RCC 7860 (cell line): ENCODE measurements at places on chromosomes 6 and 20.

- no peak for DNase-seq
These were observed 25.0 kb downstream of the EYA4 start for GRCh38 chr6:133266186-133266585.

DNA sequence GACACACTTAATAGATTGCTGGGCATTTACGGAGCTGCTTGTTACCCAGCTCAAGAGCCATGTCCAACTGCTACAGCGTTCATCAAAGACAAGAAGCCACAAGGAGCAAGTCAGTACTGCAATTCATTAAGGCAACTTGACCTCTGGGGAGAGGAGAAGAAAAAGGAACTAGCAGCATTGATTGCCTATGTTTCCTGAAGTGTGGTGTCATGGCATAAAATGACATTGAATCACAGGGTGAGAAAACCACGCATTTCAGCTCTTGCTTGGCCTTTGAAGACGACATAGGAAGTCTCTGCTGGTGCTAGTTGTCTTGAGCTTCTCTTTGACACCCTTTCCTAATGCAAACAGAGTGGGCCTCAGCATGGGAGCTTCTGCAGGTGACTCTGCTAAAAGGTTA, 139.1 kb downstream of the CDH26 start:
- no peak for DNase-seq

- DNase-seq: peak; percentile 37
These were observed 54.8 kb upstream of the MAP7 start for GRCh38 chr6:136604928-136605510.

- DNase-seq: no peak
These were observed 342.0 kb upstream of the CHD6 start for GRCh38 chr20:41960166-41960565.

- no peak for DNase-seq
These were observed 62.2 kb upstream of the FABP7 start for GRCh38 chr6:122717350-122717749.

GRCh38 chr20:40637176-40637575, 51.9 kb downstream of the MAFB start:
- DNase-seq: no peak

GRCh38 chr20:23119456-23120216, 33.5 kb upstream of the CD93 start:
- DNase-seq: no peak

DNA sequence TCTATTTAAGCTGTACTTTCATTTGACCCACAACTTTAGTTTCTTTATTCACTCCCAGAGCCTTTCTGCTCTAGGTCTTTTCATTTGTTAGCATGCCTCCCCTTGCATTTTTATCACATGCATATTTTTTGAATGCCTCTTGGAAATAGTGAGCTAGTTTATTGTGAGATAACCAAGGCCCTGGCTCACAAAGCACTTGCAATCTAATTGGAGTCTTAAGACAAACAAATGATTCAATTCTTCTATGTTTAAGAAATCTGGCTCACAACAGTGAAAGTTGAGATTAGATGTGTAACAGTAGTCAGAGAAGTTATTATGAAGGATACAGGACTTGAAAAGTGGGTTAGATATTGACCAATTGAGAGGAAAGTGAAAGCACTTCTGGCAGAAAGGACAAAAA, 173.4 kb downstream of the MOXD1 start:
- DNase-seq: no peak

GRCh38 chr6:108714101-108714765, 134.0 kb upstream of the ARMC2 start:
- DNase-seq: no peak

GRCh38 chr20:17645546-17646208, 36.4 kb downstream of the RRBP1 start:
- DNase-seq: no peak

GRCh38 chr6:158150701-158151100, 17.4 kb downstream of the SERAC1 start:
- peak; percentile 59 for DNase-seq

DNA sequence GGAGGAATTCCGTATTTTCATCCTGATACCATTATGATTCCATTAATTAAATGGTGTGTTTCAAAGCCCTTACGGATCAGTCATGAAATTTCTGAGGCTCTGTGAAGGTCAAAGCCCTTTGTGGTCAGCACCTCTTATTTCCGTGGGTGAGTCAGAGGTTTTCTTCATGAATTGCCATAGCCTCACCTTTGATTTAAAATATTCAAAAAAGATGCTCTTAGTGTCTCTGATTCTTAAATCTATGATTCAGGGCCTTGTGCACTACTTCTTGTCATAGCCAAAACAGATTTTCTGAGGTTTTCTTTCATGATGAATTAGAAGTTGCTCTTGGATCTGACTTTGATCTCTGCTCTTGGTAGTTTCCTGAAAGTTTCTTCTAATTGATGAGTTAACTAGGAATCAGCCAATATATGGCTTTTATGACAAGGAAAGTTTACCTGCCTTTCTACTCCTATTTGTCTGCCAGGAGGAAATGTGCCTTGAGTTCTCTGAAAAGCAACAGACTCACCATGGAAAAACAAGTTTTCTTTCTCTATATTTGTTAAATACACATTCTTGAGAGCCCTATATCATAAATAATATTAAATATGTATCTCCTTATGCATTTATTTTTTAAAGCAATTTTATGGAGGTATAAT, 613.0 kb downstream of the UTRN start:
- peak; percentile 65 for DNase-seq

DNA sequence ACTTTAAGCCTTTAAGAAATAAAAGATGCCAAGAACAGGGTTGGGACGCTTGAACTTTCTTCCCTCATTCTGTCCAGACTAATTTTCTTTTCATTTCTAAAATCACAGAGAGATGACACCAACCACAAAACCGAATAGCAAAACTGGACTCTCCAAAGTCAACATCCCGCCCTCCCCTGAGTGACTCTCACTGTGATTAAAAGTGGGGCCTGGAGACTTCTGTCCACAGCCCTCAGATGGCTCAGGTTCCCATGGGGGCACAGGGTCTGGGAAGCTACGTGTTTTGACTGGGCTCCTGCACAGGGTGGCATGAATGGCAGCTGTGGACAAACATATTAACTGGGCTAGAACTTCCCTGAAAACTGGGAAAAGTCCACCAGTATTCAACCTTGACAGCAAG, 6.3 kb downstream of the FRMD1 start:
- no peak for DNase-seq

- DNase-seq: peak; percentile 92
These were observed 85.0 kb upstream of the PMEPA1 start for GRCh38 chr20:57794600-57795341.

GRCh38 chr6:88705601-88706000, 257.8 kb downstream of the RNGTT start:
- no peak for DNase-seq

GRCh38 chr6:99736302-99736701, 129.7 kb downstream of the PRDM13 start:
- DNase-seq: no peak

- DNase-seq: no peak
These were observed 14.8 kb upstream of the TMEM244 start for GRCh38 chr6:129875610-129876520.

GRCh38 chr6:85404564-85405174, 45.2 kb upstream of the NT5E start:
- peak; percentile 88 for DNase-seq

DNA sequence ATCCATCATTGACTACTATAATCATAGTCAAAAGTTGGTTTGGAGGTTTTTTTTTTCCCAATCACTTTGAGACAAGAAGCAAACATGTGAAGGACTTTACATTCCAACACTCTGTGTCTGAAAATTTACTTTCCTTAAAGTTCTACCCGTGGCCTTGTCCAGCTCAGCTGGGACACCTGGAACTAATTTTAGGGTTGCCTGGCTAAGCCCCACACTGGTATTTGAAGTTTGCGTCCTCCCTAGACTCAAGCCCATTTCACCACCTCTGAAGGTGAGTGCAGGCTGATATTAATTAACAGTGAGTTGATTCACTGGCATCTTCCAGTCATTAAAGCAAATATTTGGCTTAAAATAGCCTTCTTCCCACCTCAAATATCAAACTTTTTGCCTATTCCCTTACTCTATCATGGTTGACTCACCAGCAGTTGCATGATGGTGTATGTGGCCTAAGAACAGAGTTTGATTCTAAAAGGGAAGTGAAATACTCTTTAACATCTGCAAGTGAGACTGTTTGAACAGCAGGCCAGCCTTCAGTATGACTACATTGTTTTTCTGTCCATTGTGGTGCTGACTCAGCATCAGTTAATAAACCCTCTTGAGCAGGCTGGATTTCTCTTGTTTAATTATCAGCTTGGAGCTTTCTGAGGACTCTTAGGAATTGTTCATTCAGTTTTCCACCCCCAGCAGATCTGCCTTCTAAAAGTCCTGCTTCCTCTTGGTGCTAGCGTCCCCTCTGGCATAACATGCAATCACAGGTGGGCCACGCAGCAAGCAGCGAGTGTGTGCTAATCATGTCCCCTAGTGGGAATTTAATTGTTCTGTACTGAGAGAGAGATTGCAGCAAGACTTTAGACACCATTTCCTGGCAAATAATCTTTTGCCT, 1.8 kb upstream of the PRDM1 start:
- peak; percentile 93 for DNase-seq

- no peak for DNase-seq
These were observed 31.2 kb upstream of the HMGA1 start for GRCh38 chr6:34205466-34205865.

DNA sequence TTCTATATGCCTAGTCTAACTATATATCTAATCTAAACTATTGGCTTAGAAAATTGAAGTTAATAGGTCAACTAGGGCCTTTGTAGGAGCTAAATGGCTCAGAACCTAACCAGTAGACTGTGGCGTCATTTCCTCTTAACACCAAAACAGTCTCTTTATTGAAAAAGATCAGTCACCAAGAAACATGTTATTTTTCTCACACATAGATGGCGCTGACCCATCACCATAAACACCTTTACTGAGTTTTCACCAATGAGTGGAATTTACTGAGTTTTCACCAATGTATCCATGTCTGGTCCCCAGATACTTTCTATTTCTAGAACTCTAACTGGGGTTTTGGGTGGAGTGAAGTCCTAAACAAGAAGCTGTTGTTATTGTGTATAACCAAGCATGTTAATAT, 636.0 kb downstream of the BCKDHB start:
- peak; percentile 16 for DNase-seq

DNA sequence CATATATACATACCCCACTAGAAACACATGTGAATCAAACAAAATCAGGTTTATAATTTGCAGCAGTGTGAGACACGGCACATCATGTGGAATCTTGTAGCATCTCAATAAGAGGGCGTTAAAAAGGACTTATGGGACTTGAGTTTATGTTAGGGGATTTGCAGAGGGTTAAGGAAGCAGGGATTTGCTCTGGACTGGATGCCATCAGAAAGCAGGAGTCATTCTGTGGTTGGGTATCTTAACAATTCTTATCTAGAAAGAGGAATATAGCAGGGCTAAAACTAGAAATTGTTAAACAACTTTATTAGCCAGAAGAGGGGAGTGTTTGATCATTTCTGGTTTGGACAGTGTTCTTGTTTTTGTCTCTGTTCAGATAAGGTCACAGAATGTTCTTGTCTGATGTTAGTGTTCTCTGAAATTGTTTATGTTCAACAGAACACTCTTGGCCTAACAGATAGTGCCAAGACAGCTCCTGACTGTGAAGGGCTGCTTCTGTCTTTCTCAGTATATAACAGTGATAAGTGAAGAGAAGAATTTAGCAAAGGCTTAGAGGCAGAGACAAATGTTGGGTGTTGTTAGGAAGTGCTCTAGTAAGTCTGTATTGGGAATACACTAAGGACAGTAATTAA, 39.2 kb downstream of the LIN28B start:
- DNase-seq: no peak

- no peak for DNase-seq
These were observed 606.0 kb downstream of the DHX35 start for GRCh38 chr20:39568109-39568508.

DNA sequence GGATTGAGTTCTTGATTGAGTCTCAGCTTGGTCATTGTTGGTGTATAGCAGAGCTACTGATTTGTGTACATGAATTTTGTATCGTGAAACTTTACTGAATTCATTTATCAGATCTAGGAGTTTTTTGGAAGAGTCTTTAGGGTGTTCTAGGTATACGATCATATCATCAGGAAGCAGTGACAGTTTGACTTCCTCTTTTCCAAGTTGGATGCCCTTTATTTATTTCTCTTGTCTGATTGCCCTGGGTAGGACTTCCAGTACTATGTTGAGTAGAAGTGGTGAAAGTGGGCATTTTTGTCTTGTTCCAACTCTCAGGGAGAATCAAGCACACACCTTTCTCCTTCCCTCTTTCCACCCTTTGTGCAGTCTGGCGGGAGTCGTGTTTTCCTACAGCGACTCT, 26.4 kb downstream of the RPP40 start:
- no peak for DNase-seq

DNA sequence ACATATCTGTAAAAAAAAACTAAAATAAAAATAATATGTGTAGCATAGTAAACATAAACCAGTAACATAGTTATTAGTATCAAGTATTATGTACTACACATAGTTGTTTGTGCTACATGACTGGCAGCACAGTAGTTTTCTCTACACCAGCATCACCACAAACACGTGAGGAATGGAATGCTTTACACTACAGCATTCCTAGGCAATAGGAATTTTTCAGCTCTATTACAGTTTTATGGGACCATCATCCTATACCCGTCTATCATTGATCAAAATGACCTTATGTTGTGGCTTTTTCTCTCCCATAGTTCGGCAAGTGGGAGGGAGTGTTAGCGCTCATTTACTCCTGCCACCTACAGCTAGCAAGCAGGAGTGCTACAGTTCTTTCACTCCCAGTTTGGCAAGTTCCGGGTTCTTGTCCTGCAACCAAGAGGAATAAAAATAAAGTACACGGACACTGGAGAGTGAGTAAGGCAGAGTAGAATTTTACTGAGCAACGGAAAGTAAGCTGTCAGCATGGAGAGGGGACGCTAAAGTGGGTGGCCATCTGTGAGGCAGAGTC, 196.8 kb upstream of the HSF2 start:
- no peak for DNase-seq

- DNase-seq: no peak
These were observed 21.0 kb upstream of the IFNGR1 start for GRCh38 chr6:137240168-137240567.

DNA sequence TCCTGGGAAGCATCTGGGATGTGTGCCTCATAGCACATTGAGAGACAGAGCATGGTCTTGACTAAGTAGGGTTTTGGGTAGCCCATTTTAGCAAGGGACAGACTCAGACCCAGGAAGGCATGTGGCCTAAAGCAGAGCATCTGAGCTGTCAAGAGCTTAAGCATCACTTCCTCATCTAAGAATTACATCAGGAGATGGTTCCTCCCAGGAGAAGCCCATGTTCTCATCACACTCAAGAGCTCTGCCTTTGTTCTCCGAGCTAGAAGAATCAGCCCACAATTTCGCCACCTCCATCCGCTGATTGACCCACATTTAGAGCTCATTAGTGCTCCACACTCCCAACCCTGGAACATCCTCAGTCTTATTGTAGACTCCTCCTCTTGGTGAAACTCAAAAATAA, 68.3 kb downstream of the NPEPL1 start:
- DNase-seq: no peak
